ENCODE measurements at places on chromosomes 2 and 18. TPM values are rescaled to one million over a fixed set of nuclear protein-coding genes. Genes with fewer than 3 reads are reported as not detected.

DNA sequence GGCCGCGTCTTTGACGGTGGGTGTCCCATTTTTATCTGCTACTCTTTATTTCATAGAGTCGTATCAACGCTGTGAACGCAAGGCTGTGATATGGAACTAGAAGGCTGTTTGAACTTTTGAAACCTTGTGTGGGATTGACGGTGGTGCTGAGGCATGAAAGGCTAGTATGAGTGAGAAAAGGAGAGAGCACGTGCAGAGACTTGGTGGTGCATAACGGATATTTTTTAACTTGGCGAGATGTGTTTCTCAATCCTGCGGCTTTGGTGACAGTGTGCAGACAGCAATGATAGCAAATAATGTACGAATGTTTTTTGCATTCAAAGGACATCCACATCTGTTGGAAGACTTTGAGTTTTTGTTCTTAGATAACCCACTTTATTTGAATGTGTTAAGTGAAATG lies 6.2 kb downstream of the HES6 start:
- no peaks in the 10 kb centered on the region for H3K36me3 ChIP-seq
- H3K4me3 ChIP-seq = no peak overlapping the region
- no peaks in the 10 kb centered on the region for H3K27me3 ChIP-seq
- peaks cover 7% of the 10 kb centered on the region for H3K4me1 ChIP-seq

GRCh38 chr2:146697307-146697706 lies 1147.5 kb upstream of the ACVR2A start:
- DNase-seq = no peak
- H3K4me3 ChIP-seq = no peak overlapping the region
- no peaks in the 10 kb centered on the region for H3K27me3 ChIP-seq
- H3K4me1 ChIP-seq = no peaks in the 10 kb centered on the region

DNA sequence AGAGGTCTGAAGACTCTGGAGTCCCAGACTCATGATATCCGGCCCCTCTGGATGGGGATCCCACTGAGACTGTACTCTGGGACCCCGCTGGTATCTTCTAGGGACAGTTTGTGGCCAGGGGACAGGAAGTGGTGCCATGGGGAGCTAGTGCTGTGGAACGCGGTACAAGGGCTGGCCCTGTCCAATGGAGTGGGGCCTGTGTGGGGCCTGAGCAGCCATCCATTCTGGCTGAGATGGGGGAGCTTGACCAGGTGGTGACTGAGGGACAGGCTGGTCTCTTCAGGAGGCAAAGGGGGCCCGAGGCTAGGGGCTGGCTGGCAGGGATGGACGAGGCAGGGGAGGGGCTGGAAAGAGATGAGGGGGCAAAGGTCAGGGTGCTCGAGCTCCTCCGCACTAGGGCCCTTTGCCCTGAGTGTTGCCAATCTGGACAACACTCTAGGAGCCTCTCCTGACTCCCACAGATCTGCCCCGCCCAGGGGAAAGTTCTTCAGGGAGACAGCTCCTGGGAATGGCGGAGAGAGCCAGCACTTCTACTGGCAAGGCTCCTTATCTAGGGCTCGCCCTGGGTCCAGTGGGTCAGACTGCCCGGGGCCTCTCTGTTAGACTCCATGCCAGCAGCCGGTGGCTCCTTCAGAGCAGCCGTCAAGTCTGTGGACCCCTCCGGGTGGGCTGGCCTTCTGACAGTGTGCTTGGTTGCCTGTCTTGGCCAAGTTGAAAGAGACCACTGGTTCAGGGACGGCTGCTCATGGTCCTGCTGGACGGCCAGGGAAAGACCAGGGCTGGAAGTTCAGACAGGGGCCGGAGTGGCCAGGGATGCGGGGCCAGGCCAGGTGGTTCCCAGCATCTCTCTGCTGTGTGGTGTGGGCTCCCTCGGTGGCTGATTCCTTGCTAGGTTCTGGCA lies 12.3 kb downstream of the MALL start:
- H3K27me3 ChIP-seq = no peaks in the 10 kb centered on the region
- H3K4me3 ChIP-seq = no peak overlapping the region
- H3K36me3 ChIP-seq = no peaks in the 10 kb centered on the region
- DNase-seq = no peak

GRCh38 chr2:46805401-46805951 lies 110.1 kb downstream of the MCFD2 start:
- no peak overlapping the region for H3K4me3 ChIP-seq
- H3K27me3 ChIP-seq = no peaks in the 10 kb centered on the region
- no peaks in the 10 kb centered on the region for H3K4me1 ChIP-seq
- no peak overlapping the region for H3K27ac ChIP-seq
- no peak for DNase-seq

GRCh38 chr2:209682646-209683045 lies 89.0 kb upstream of the UNC80 start:
- no peaks in the 10 kb centered on the region for H3K27me3 ChIP-seq
- no peak for DNase-seq
- H3K27ac ChIP-seq = no peak overlapping the region
- H3K4me3 ChIP-seq = no peak overlapping the region

DNA sequence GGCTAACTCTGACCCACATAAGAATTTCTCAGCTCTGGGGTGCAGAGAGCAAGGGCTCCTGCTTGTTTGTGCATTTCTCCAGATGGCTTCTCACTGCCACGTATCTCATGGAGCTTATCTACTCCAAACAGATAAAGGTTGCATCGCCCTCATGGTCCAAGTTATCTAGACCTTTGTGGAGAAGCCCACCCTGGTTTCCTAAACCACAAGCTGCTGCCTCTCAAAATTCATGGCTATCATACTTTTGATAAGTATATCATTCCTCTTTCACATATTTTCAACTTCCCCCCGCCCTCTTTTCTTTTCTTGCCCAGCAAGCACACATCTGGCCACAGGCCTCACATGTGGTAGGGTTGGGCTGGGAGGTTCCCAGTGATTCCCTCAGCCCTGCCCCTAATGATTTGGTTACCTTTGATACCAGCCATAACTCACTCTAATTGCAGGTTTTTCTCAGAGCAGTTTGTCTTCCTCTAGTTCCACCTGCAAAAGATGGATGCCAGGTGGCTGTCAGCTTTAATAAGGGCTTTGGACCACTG lies 146.0 kb downstream of the RHBDD1 start:
- no peaks in the 10 kb centered on the region for H3K27me3 ChIP-seq
- no peak overlapping the region for H3K27ac ChIP-seq
- H3K4me1 ChIP-seq = peaks cover 24% of the 10 kb centered on the region
- no peak overlapping the region for H3K4me3 ChIP-seq

DNA sequence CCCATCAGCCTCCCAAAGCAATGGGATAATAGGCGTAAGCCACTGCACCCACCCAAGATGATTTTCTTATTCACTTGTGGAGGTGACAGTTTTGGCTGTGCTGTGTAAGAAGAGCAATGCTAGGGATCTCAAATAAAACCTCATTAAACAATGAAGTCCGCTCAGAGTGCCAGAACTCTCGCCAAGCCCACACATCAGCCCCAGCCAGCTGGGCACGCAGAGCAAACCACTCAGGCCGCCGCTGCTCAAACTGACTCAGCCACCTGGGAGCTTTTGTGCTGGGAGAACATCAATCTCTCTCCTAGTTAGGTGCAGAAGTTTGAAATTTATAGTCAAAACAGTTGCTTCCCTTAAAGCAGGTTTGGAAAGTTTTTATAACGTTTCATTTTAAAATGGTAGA lies 47.6 kb downstream of the RNF152 start:
- H3K4me3 ChIP-seq = no peak overlapping the region
- H3K27me3 ChIP-seq = no peaks in the 10 kb centered on the region
- no peaks in the 10 kb centered on the region for H3K36me3 ChIP-seq
- H3K4me1 ChIP-seq = no peaks in the 10 kb centered on the region
- no peak overlapping the region for H3K27ac ChIP-seq
- DNase-seq = no peak

DNA sequence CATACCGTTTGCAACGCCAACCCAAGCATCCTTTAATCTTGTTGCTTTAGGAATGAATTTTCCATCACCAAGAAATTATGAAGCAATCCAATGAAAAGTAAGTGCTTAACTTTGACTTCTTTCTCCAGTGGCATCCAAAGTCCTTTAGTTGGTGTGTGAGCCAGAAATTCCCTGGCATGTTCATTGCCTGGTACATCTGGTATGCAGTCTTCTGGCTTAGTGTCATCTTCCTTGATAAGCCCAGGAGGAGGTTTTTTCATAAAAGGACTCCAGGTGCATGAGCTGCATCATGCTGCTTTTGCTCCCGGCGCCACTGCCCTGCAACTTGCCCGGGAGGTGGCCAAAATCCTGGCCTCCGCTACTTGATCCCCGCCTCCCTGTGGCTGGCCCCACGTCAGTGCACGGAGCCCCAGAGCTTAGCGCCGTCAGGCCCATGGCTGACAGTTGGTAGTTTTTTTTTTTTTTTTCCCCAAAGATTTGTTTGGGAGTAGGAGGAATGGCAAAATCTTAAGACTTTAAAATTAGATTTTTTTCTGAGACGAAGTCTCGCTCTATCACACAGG lies 58.7 kb downstream of the PUM2 start:
- no peak for DNase-seq
- H3K27ac ChIP-seq = no peak overlapping the region
- no peaks in the 10 kb centered on the region for H3K27me3 ChIP-seq
- no peaks in the 10 kb centered on the region for H3K36me3 ChIP-seq
- H3K4me1 ChIP-seq = no peaks in the 10 kb centered on the region

- H3K27me3 ChIP-seq = no peaks in the 10 kb centered on the region
- no peak overlapping the region for H3K27ac ChIP-seq
- DNase-seq = no peak
- H3K4me3 ChIP-seq = no peak overlapping the region
- H3K36me3 ChIP-seq = no peaks in the 10 kb centered on the region
- no peaks in the 10 kb centered on the region for H3K4me1 ChIP-seq
Measured at GRCh38 chr2:86500325-86501083, 59.3 kb downstream of the KDM3A start.

The UCN gene
- total RNA-seq = 1.5 TPM

The DIPK1C gene
- total RNA-seq = 0.17 TPM

The TMEM163 gene
- total RNA-seq = 1.9 TPM

All from ovary (tissue), 10 donors.